Activated CD4-positive, alpha-beta T cell treated with anti-CD3 and anti-CD28 coated beads, Interleukin-2, amount 50 U/mL, for 1 hour (primary cell): ENCODE measurements at places on chromosomes 2 and 18.

DNA sequence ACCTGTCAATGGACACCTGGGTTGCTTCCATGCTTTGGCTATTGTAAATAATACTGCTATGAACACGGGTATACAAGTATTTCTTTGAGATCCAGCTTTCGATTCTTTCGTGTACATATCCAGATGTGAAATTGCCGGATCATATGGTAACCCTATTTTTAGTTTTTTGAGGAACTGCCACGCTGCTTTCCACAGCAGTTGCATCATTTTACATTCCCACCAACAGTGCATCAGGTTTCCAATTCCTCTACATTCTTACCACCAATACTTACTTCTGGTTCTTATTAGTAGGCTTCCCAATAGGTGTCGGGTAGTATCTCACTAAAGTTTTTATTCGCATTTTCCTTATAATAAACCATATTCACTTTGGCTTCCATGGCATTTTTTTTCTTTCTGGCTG lies 69.6 kb downstream of the PID1 start:
- DNase-seq, result no peak

DNA sequence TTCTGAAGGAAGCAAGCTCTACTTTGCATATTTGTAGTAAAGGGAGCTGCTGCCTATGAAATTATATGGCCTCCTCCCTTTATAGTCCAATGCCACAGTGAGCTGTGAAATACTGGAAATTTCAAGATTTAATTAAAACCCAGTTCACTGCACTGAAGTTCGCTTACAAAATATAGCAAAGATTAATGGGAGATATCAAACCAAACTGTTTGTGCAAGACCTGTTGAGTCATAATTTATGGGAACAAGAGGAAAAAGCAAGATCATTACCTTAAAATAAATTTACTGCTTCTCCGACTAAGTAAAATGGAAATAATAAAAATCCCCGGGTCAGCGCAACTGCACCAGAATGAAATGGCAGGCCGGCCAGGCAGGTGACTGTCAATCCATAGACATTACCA lies 215.5 kb upstream of the RAB6C start:
- DNase-seq, result no peak

GRCh38 chr18:73945130-73945792 lies 202.4 kb downstream of the FBXO15 start:
- no peak for DNase-seq

- DNase-seq, result no peak
These were observed 124.0 kb upstream of the SEC11C start for GRCh38 chr18:59015531-59016152.

- no peak for DNase-seq
These were observed 34.7 kb downstream of the BOK start for GRCh38 chr2:241593271-241593670.

DNA sequence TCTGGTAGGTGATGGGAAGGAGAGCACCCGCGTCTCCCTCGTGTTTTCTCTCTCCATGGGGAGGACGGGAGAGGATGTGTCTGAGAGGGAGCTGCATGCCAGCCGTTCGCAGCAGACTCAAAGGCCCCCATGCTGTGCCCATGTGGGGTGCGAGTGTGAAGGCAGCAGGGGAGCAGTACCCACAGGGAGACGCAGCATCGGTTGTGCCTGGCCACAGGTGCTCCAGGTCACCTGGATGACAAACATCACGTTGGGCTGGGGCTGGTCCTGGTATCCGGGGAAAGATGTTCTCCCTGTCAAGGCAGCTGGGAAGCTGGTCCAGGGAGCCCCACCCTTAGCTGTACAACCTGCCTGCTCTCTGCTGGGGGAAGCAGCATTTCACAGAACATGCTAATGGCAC lies 119.5 kb upstream of the SALL3 start:
- no peak for DNase-seq

- no peak for DNase-seq
These were observed 458.3 kb upstream of the SYT4 start for GRCh38 chr18:43735570-43735969.

DNA sequence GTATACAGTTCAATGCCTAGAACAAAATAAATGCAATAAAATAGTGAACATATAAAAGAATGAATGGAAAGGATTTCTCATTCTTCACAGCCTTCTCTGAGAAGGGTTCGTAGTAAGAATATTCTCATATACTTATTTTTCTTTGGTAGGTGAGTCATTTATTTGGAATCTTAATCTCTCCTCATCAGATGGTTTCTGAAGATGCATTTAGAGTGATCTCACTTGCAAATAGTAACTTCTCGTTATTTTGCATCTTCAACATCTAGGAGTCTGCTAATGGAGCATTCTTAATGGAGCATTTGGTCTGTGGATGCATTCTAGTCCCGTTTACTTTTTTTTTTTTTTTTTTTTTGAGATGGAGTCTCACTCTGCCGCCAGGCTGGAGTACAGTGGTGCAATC lies 3.9 kb downstream of the UBXN4 start:
- no peak for DNase-seq

GRCh38 chr2:186484062-186484735 lies 1.9 kb upstream of the ZC3H15 start:
- DNase-seq, result no peak

DNA sequence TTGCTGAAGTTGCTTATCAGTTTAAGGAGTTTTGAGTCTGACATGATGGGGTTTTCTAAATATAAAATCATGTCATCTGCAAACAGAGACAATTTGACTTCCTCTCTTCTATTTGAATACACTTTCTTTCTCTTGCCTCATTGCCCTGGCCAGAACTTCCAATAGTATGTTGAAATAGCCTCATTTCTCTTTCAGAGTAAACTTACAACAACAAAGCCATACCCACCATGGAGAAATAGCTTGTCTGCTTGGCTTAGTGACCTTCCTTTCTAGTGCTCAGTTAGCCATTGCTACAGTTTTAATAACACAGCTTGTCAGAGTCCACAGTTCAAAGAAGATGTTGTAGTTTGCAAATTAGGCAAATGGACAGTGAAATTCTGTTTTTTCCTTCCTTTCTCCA lies 228.0 kb downstream of the ETAA1 start:
- DNase-seq, result no peak
